ENCODE measurements at places on chromosomes 3 and 15. TPM values are rescaled to one million over a fixed set of nuclear protein-coding genes. Genes with fewer than 3 reads are reported as not detected.

Gene ARHGAP11A
- total RNA-seq, result 3.2 TPM

Gene FAM98B
- total RNA-seq, result 4.8 TPM

Gene INSYN1
- 1.7 TPM for total RNA-seq

Gene SLC12A1
- not detected for total RNA-seq

Gene C3orf49
- total RNA-seq, result not detected

Gene TRPM1
- not detected for total RNA-seq

Gene SERPINI2
- 310 TPM for total RNA-seq

DNA sequence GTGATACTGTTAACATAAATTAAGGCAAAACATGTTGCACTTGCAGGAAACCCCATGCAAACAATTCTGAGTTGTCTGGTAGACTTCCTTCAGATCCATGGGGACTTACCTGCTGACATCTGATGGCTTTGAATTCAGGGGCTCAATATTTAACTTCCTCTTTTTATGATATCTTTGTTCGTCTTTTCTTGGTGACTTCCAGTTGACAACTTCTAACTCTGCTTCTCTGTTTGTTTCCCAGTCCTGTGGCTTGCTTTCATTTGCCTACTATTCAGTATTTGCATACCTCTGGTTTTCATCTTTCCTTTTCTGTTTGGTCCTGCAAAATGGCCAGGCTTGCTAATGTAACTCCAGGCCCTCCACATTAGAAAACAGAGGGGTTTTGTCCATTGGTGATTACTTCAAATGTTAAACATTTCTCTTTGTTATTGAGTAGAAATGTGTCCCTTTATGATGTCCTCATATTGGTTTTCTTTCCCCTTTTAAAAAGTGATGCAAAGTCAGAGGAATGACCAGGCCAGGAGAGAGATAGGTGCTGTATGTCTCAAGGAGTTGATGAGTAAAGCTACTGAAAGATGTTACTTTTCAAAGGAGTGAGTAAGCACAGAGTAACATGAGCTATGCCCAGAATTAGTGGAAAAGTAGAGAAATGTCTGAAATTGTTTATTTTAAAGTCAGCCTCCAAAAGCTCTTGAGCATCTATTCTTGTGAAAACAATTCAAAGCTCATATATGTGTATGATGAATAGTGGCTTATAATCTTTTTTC is 335.9 kb downstream of the LPP start:
- DNase-seq, result no peak

DNA sequence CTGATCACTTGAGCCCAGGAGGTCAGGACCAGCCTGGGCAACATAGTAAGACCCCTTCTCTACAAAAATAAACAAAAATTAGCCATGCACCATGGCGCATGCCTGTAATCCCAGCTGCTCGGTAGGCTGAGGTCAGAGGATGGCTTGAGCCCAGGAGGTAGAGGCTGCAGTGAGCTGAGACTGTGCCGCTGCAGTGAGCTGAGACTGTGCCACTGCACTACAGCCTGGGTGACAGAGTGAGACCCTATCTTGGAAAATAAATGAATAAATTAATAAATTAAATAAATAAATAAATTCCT is 10.8 kb downstream of the SHISA5 start:
- peak; percentile 3 for DNase-seq

- no peak for DNase-seq
Observed at GRCh38 chr3:79477242-79477641, 290.6 kb downstream of the ROBO1 start.

DNA sequence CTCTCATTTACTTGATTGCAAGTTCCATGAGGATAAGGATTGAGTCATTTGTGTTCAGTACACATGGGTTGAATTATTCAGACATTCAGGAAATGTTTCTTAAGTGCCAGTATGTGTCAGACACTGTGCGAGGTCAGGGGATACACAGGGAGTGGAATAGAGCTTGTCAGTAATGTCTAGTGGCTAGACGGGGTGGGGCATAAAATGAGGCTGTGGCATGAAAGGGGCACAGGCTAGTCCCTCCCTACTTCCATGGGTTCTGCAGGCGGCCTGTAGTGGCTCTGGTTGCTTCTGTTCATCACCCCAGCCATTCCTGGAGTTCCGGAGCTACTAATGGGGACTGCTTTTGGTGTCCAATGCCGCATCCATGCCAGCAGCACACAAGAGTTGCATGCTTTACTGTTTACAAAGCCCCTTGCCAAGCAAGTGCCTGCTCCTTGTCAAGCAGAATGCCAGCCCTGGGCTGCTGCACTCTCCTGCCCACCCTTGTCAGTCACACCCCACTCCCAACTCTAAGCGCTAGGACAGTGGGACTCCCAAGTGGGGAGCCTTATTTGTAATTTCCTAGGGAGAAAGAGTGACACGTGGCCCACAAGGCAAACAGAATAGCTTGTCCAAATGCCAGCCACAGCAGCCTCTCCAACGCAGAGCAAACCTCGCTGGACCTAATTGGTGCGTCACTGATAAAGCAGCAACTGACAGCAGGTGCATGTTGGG is 70.8 kb downstream of the RAB11A start:
- no peak for DNase-seq

GRCh38 chr3:150763122-150763840 is at the start of gene SIAH2:
SIAH2 (minus strand) TSS chr3:150763169; CDS start chr3:150762849, 320 bp downstream.
- peak; percentile 93 for DNase-seq

DNA sequence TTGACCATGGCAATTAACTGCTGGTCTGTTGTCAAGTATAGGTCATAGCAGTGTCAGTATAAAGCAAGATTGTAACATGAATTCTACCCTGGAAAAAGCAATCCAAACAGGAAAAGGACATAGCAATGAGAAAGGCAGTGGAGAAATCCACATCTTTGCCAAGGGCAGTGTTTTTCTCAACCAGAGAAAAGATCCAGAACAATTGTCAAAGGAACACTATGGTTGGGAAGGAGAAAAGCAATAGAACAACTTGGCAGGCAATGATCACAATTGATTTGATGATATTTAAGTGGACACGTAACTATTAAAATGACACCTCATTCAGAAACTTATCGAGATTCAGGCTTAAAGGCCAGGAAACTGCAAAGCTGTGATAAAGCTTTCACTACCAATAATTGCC is 271.1 kb downstream of the DIPK2A start:
- no peak for DNase-seq

DNA sequence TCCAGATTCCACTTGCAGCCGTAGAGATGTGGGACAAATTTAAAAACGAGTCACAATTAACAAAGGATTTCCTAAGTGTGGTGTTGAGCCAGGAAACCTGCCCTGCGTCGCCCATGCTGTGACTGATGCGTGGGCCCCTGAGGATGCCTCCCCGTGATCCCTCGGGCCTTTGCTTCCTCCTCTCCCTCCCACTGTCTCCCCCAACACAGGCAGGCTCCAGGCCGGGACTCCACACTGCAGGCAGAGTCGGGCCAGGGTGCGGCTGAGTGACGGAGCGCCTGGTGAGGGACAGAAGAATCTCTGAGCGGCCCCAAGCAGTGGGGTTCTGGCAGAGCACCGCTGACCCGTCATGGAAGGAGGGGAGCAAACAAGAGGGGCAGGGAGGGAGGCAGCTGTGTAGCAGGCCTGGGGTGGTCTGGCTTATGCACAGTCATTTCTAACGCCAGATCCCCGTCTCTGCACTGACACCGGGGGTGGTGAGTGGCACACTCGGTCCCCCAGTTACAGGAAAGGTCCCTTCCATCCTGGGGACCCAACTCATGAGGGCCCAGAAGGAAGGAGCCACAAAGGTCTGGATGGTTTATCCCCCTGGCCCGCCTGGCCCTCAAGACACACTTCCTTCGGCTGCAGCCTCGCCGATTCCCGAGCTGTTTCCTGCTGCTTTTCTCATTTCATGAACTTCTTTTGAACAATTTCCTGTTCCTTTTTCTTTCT is 91.0 kb downstream of the XXYLT1 start:
- DNase-seq, result no peak

GRCh38 chr3:42702066-42702951 is at the start of gene HHATL:
HHATL (minus strand) TSS chr3:42702798; CDS start chr3:42700826, 1,972 bp downstream.
- DNase-seq, result no peak

GRCh38 chr3:154843647-154844046 is 236.5 kb upstream of the MME start:
- no peak for DNase-seq

DNA sequence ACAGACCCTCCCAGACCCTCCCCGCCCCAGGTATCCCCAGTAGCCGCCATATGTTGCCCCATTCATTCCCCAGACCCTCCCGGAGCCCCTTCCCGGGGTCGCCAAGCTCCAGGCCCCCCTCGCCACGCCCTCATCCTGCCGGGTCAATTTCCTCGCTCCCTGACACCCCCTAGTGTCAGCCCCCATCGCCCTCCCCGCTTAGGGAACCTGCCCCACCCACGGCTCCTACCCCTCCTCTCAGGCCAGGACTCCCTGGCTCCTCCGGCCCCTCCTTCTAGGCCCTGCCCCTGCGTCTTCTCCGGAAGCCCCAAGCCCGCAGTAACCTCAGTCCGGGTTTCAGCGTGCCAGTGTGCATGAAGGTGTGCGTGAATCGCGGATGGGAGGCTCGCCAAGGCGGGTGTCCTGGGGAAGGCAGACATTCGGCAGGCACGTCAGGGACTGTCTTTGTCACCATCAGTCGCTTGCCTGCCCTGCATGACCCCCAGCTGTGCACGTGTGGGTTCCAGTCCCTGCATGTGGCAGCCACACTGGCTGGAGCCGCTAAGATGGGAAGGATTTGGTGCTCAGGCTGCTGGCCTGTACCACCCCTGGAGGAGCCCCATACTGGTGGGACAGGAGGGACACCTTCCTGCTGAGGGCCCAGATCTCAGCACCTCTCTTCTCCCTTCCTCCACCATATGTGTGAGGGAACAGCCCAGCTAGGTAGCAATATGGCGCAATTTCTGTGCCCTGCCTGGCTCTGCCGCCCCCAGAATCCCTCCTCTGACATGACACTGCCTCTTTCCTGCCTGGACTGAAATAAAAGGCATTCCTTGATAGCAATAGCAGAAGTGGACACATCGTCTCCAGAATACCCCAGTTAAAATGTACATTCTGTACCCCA is 693 bp downstream of the DISP2 start:
- no peak for DNase-seq

GRCh38 chr3:22269831-22270230 is 518.8 kb upstream of the ZNF385D start:
- peak; percentile 8 for DNase-seq

DNA sequence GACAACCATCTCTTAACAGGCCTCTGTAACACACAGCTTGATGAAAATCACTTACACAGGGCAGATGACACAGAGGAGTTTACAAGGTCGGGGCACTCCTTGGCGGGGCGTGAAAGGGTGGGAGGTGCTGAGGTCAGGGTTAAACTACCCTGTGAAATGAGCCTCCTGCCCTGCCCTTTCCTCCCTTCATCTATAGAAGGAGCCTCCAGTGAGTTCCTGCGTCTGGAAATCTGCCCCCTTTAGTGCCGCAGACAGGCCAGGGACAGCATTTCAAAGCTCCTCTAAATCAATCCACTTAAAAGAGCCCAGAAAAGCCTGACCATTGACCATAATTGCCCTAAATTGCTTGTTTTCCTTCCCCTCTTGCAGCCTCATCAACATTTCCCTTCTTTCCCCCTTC is 1.9 kb downstream of the ROBO1 start:
- no peak for DNase-seq

DNA sequence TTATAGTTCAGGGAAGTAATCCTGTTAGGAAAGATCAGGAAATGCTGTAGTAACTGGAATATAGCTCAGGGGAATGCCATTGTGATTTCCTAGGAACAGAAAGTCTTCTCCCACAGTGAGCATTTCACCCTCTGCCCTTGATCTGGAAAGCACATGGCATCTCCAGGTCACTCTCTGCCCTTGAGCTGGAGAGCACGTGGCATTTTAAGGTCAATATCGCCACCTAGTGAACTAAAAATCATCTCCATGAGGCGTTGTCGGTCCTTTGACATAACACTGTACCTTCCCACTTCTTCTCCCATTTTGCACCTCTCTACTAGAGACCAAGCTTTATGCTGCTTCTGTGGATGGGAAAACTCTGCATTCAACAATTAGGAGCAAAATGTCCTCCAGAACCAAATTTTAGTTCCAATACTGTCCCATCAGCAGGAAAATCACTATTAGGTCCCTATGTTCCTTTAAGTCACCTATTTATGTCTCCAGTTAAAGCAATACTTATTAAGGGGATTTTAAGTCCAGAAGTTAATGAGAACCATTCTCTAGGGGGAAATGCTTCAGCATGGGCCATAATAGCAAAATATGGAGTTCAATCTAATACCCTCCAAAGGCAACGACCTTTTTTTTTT is 54.7 kb upstream of the GK5 start:
- DNase-seq, result no peak

- DNase-seq, result no peak
Observed at GRCh38 chr3:195028877-195029606, 241.9 kb downstream of the XXYLT1 start.

DNA sequence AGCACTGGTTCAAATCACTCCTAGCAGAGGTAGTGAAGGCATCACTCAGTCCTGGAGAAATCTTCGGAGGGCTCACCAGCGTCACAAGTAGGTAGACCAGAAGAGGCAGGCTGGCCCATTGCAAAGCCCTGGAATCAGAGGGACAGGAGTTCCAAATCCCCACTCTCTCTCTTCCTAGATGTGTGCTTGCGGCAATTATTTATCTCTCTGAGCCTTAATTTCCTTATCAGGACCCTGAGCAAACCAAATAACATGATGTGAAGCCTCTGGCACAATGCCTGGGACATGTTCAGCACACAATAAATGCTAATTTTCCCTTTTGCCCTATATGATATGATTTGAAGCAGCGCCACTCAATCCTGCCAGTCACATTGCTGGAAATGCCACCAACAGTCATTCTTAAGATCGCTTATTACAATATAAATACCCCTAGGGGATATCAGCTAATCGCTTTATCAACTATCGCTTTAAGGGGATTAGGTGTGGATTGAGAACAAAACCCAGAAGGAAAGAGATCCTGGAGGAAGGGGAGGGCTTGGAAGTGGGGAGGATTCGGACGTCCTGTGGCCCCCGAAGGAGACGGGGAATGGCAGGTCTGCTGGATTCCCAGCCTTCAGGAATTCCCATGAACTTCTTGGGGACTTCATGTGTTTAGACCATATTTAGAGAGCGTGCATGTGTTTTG is 59.5 kb upstream of the TSEN2 start:
- no peak for DNase-seq

DNA sequence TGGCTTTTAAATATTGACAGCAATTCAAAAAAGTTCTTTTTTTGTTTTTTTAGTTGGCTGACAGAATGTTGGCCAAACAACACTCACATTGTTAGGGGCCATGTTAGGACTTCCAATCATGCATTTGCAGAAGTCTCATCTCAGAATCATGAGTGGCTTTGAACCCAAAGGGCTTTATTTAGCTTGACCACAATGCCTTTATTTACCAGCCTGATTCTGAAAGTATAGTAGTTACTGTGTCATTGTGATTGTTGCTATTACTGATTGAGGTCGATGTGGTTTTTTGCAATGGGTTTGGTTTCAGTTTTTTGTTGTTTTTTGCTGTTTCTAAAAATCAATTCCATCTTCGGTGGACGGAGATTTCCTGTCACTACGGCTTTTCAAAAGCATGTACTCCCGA is 7.2 kb downstream of the GLDN start:
- DNase-seq, result no peak

DNA sequence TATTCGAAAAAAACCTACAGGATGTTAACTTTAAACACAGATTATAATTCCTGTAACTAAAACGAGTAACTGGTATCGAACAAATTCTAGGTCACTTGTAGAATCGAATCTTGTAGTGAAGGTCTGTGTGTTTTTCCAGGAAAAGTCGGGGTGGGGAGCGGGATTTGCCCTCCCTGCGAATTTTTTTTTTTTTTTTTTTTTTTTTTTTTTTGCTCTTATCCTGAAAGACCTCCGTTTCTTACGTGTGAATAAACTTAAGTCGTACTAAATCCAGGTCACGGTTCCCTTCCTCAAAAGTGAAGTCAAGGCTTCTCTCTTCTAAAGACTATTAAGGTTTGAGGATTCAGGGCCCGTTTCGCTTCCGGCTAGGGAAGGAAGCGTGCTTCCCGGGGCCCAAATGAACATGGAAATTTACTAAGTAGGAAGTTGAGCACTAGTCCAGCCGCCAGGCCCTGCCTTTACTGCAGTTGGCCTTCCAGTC is 770 bp downstream of the TBC1D5 start:
- no peak for DNase-seq
